ENCODE measurements at places on chromosomes 1 and 21.

- DNase-seq, result peak; percentile 67
Measured at GRCh38 chr1:11749203-11749689, 12.7 kb upstream of the C1orf167 start.

GRCh38 chr21:26811482-26811881, 33.7 kb downstream of the ADAMTS1 start:
- DNase-seq, result no peak

GRCh38 chr1:14476170-14476955, 122.1 kb upstream of the KAZN start:
- no peak for DNase-seq

- DNase-seq, result no peak
Measured at GRCh38 chr1:200704986-200705500, 33.6 kb upstream of the CAMSAP2 start.

DNA sequence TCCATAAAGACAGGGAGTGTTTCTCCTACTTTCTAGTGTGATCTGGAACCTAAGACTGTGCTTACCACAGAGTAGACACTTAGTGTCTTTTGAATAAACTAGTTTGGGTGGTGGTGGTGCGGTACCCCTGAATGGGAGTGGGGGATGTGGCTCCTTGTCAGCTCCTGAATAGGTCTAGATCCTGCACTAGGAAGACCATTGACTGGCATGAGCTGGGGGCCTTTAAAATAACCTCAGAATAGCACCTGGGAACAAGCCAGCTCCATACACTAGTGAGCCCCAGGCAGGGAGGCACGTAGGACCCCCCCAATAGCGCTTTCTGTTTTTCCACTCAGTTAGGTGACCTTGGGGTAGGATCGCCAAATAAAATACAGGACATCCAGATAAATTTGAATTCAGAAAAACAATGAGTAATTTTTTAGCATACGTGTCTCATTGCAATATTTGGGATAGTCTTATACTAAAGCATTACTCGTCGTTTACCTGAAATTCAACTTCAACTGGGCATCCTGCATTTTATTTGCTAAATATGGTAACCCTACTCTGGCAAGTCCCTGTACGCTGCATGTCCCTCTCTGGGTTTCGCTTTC, 45.6 kb downstream of the AZIN2 start:
- DNase-seq, result peak; percentile 37

DNA sequence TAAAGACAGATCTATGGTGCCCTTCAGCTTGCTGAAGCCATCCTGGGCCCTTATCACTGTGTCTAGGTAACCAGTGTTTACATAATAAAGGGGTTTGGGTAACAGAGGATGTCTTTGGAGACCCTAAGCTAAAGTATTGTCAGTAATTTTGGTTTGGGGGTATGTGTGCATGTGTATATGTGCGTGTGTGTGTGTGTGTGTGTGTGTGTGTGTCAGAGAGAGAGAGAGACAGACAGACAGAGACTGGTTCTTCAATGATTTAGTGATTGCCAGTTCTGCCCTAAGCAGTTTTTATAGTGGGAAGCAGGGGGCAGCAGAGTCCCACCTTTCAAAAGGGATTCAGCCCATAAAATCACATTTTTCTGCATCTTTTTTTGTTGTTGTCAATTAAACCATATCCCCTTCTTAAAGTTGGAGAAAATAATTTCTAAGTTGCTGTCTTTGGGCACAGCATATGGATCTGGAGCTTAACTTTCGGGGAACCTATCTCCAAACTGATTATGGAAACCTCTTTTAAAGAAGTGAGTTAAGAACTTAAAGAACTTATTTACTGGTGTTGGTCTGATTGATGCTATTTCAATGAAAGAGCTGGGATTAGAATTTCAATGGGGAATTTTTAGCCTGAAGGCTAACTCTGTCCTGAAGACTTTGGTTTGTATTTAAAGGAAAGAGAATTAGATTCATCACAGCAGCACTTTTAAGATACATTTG, 51.1 kb downstream of the ZNF326 start:
- no peak for DNase-seq

GRCh38 chr1:28510273-28510969, 4.6 kb downstream of the RCC1 start:
- no peak for DNase-seq

DNA sequence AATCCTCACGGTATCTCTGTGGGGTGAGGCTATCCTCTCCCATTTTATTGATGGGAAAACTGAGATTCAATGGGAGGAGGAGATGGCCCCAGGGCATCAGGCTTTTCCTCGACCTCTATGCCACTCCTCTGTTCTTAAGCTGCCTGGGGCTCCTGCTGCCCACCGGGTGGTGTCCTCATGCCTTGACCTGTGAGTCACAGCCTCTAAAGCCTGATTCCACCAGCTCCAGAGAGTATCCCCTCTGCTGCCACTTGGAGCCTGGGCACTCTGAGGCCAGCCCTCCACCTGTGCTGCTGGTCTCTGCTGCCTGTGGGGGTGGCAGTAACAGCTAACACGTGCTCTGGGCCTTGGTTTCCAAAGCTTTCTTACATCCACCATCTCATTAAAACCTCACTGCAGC, 241.2 kb downstream of the TRABD2B start:
- no peak for DNase-seq

- no peak for DNase-seq
Measured at GRCh38 chr1:71045463-71046028, 2.1 kb downstream of the PTGER3 start.

GRCh38 chr1:229495782-229496181, 12.4 kb downstream of the NUP133 start:
- DNase-seq, result no peak

DNA sequence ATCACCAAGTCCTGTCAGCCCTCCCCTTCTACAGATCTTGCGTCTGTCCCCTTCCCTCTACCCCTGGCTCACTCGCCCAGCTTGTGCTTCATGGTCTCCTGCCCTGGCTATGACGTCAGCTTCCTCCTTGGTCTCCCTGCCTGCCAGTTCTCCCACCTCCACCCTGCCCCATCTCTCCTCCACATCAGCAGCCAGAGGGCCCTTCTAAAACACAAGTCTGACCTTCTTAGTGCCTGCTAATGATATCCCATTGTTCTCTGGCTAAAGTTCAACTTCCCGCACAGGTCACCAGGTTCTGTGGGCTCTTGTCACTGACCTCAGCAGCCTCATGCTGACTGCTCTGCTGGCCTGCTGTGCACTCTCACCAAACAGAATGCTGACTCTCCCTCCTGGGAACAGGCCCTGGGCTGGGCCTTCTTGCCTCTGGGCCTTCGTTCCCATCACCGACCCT, 24.7 kb upstream of the MYCL start:
- DNase-seq, result no peak

- DNase-seq, result no peak
Measured at GRCh38 chr1:24900486-24900849, 29.6 kb downstream of the RUNX3 start.

DNA sequence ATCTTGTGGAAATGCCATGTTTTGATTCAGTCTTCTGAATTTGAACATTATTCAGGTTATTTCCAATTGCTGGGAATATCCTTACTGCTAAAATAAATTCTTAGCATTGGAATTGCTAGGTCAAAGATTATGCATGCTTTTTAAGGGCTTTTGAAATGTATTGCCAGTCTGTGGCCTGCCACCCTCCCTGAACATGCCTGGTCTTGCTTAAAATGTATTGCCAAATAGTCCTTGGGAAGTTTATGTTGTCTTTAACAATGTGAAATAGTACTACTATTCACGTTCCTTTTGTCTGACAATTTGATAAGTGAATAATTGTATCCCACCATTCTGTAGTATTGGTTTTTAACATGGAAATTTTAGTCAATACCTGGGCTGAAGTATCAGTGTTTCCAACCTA, 13.6 kb downstream of the TARDBP start:
- no peak for DNase-seq

- no peak for DNase-seq
Measured at GRCh38 chr1:165162671-165163241, 193.8 kb downstream of the LMX1A start.

GRCh38 chr1:10631121-10631810, 156.5 kb downstream of the PEX14 start:
- no peak for DNase-seq

GRCh38 chr1:44029260-44029910, 1.9 kb downstream of the SLC6A9 start:
- DNase-seq, result no peak

GRCh38 chr1:10388387-10388715, 10.5 kb upstream of the PGD start:
- no peak for DNase-seq

DNA sequence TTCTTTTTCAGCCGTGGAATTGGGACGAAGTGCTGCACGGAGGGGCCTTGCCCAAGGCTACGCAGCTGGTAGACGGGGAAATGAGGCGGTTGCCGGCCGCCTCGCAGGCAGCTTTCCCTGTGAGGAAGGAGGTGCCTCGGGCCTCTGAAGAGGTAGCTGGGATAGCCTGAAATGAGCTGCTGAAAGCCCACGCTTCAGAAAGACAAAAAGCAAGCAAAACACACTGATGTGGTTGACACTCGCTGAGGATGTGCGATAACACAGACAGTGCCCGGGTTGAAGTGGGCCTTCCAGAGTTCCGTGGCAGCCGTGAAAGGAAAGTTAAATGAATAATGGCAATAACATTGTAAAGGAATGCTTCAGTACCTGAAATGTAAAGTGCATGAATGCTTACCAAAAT, 47.2 kb downstream of the S1PR1 start:
- peak; percentile 36 for DNase-seq

GRCh38 chr21:45973475-45974072, 8.0 kb upstream of the COL6A1 start:
- peak; percentile 76 for DNase-seq

- no peak for DNase-seq
Measured at GRCh38 chr1:24727501-24728216, 17.6 kb upstream of the CLIC4 start.

DNA sequence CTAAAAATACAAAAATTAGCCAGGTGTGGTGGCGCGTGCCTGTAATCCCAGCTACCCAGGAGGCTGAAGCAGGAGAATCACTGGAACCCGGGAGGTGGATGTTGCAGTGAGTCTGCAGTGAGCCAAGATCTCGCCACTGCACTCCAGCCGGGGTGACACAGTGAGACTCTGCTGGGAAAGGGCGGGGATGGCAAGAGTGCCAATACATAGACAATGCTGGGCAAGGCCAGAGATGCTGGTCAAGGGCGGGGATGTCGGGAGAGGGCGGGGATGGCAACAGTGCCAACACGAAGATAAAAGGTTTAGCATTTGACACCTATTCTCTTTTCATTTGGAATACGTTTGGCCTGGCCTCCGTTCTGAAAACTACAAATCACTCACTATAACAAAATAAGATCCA, 11.0 kb downstream of the SSU72 start:
- DNase-seq, result no peak

DNA sequence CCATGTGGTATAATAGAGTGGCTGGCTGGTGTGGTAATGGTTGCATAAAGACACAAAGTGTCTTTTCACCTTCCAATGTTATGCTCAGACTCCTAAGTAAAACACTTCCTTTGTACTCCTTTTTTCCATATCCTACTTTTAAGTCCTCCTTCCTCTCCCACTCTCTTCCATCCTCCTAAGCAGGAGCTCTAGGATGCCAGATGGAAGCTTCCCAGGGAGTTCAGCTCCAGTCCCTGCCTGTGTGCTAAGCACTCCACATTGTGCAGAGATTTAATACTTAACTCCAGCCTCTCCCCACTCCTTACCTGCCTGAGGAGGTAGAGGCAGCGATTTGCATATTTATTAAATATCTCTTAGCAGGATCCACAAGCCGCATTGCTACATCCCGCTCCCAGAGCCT, 60.5 kb upstream of the IGSF21 start:
- no peak for DNase-seq

GRCh38 chr1:244144053-244144452, 93.0 kb downstream of the ZBTB18 start:
- no peak for DNase-seq

- no peak for DNase-seq
Measured at GRCh38 chr1:113881661-113882060, 5.7 kb downstream of the BCL2L15 start.

GRCh38 chr1:164591858-164592257, 32.9 kb downstream of the PBX1 start:
- DNase-seq, result no peak

DNA sequence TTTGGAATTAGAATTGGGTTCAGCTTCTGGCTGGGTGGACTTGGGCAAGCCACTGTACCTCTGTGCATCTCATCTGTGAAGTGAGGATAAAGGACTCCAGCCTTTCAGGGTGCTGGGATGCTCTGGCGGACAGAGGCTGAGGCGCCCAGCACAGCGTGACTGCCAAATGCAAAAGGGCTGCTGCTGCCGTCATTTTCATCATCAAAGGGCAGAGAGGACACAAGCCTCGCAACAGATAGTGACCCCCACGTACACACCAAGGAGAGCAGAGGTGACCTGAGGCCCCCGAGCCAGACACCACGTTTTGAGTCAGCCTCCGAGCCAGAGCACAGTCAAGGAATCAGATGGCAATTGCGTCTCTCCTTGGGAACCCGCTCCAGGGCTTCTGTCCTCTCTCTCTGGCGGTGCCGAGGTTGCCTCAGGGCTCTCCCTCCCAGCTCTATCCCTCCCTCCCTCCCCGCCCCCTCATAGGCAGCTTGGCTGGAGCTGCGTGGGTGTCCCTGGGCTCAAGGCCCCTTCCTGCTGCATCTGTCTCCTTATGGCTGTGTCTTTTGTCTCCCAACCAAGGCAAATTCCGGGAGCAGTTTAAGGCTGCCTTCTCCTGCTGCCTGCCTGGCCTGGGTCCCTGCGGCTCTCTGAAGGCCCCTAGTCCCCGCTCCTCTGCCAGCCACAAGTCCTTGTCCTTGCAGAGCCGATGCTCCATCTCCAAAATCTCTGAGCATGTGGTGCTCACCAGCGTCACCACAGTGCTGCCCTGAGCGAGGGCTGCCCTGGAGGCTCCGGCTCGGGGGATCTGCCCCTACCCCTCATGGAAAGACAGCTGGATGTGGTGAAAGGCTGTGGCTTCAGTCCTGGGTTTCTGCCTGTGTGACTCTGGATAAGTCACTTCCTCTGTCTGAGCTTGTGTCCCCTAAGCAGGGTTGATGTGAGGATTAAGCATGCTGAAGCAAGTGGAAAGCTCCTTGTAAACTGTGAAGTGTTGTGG, 9.0 kb downstream of the HCRTR1 start:
- no peak for DNase-seq

DNA sequence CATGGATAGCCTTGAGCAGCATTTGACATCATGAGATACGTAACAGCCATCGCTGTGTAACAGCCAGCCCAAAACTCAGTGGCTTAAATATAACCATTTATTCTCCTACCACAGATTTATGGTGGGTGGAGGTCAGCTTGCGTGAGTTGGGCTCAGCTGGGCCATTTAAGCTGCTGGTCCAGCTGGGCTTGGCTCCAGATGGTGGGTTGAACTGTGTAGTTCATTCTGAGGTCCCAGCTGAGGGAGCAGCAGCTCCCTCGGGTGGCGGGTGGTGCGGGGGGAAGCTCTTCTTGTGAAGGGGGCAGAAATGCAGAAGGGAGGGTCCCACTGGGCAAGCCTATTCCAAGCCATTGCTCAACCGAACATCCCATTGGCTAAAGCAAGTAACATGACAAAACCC, 75.9 kb downstream of the IGSF21 start:
- no peak for DNase-seq

GRCh38 chr1:159791031-159791430, 10.3 kb downstream of the DUSP23 start:
- DNase-seq, result no peak

GRCh38 chr21:17270229-17270628, 242.6 kb upstream of the CXADR start:
- no peak for DNase-seq

GRCh38 chr1:210061992-210062391, 124.0 kb downstream of the SYT14 start:
- no peak for DNase-seq

GRCh38 chr21:41765973-41766882, 624 bp downstream of the RIPK4 start:
- no peak for DNase-seq

GRCh38 chr1:110914676-110915075, 41.7 kb downstream of the CD53 start:
- DNase-seq, result no peak

GRCh38 chr1:153505576-153505975, 30.2 kb downstream of the S100A6 start:
- no peak for DNase-seq

Data from CD8-positive, alpha-beta T cell (primary cell).